Stimulated activated CD4-positive, alpha-beta T cell treated with anti-CD3 and anti-CD28 coated beads, Interleukin-1b, Interleukin-23, amount 100 ng/mL, for 1 hour (primary cell): ENCODE measurements at places on chromosomes 3 and 15.

DNA sequence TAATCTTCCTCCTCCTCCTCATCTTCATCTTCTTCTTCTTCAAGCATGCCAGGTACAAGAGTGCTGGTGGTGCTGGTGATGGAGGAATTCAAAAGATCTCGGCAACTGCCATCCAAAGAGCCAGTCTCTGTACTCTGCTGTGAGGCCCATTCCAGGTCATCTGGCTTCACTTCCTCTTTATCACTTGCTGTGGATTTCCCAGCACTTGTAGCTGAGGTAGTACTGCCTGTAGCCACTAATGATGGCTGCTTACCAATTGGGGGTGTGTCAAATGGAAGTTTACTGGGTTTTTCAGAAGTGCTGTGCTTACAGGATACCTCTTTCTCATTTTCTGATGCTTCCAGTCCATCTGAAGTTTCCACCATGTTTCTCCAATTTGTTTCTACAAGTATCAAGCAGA lies 28.8 kb upstream of the SHC4 start:
- no peak for DNase-seq

- DNase-seq = no peak
Measured at GRCh38 chr3:135051409-135051973, 256.4 kb downstream of the EPHB1 start.

DNA sequence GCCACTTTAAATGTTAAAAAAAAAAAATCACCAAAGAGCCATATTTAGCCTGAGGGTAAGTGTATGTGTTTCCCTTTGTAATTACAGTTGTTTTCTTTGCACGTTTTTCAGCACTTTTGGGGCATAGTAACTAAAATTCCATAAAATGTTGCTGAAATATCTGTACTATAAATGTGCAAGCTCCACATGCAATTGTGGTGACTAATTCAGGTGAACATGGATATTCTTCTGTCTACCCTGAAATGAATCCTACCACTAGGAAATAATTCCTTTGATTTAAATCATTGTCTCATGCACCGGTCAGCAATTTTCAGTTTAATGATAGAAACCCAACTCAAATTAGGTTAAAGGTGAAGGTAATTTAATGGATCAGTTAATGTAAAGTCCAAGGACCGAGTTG lies 13.1 kb upstream of the TFG start:
- DNase-seq = no peak

- DNase-seq = no peak
Measured at GRCh38 chr3:17707813-17708543, 34.5 kb downstream of the TBC1D5 start.

DNA sequence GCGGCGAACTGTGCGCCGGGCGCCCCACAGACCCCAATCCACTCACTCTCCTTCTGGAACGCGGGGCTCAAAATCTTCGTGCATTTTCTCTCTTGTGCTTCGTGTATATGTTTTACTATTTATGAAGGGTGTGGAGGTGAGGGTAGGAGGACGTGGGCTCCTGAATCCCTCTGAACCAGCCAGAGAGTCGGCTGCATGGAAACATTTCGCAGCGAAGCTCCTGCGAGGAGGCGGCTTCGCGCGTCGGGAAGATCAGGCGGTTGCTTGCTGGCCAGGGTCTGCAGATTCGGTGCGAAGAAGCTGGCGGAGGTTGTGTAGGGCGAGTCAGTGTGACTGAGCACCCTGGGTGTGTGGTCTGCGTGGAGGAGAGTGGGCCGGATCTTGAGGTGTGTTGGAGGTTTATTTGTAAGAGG lies 1.1 kb downstream of the CNTN4 start:
- no peak for DNase-seq

GRCh38 chr3:99242271-99242670 lies 340.8 kb upstream of the DCBLD2 start:
- no peak for DNase-seq

DNA sequence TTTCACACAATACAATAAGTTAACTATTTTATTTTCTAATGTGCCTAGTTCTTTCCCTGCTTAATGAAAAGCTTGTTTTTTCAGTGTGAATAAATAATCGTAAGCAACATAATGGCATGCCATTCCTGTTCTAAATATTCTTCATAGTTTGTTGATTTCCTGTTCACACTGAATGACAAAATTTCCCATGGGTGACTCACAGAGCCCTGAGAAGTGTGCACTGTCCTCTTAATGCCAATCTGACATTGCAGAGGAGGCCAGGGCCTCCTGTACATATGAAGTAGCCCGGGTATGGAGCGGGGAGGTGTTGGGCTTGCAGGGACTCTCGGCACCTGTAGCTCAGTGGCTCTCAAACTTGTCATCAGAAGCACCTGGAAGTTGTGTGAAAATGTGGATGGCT lies 24.3 kb downstream of the CCR3 start:
- DNase-seq = no peak

DNA sequence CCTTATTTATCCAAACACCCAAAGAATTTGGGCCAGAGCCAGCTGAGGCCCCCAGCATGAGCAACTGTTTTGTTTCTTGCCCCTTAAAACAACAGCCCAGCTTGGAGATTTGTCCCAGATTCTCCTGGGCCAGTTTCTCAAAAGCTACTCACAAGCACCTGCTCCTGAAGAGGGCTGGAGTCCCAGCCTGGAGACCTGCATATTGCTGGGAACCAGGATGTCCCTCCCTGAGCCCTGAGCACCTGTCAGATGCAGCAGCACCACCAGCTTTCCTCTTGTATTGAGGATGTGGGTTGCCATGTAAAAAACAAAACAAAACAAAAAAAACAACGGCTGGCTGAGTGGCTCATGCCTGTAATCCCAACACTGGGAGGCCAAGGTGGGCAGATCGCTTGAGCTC lies 7.0 kb upstream of the RFT1 start:
- DNase-seq = no peak

- DNase-seq = no peak
Measured at GRCh38 chr3:10957976-10958749, 34.4 kb upstream of the SLC6A1 start.

DNA sequence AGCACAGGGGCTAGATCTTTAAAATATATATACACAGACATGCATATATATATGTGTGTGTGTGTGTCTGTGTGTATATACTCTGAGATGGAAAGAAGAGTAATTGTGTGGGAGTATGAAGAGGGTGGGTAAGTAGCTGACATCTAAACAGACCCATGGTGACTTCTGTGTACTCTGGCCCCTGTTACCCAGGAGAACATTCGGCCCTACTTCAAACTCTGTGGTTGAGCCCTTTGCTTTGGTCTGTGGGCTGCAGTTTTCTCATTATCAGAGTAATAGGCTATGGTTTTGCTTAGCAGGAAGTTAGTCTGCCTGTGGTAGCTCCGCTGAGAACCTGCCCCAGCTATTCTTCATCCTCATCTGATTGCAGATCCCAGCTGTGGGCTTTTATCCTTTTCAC lies 141.4 kb downstream of the RBPMS2 start:
- DNase-seq = no peak

GRCh38 chr15:82789491-82789890 lies 16.4 kb downstream of the FSD2 start:
- DNase-seq = no peak

DNA sequence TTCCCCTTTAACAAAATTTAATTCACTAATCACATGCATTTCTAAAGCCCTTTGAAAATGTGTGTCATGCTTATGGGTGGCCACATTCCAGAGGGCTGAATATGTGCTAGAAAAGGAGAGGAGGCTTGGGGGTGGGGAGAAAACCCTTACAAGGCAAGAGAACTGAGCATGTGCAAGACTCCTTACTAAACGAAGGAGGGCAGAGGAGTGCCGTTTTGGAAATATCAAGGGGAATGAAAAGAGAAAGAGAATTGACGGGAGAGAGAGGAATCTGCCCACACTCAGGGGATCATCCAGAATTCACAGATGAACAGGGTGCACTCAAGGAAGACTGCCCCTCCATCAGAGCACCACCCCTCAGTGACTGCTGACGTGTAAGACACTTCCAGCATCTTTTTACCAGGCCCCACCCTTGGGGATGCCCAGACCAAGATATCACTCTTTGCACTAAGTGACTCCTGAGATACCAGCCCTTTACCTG lies 37.9 kb upstream of the TSC22D2 start:
- no peak for DNase-seq

DNA sequence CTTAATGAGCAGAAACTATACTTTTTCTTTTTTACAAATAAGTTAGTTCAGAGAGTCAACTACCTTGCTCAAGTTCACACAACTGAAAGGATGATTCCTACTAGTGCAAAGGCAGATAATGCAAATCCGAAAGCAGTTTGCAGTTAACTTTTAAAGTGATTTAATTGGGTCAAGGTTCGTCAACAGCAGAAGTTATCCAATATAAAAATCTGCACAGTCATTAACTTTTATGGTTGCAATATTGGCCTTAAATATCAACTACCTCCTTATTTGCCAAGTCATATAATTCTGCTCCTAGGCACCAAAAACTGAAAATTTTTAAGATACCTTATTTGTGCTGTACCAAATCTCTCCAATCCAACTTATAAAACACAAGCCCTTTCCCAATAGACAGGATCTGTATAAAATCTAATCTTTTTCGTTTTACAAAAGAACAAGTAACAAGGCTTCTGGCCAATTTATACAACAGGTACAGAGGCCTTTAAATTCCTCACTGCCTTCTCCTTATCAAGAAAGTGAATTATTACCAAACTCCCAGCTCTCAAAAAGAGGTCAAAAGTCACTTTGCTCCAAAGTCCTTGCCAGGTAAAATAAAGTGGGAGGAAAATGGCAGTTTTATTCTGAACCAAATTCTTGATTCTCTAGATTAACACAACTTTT lies 416.6 kb upstream of the NECTIN3 start:
- DNase-seq = no peak

GRCh38 chr3:32643354-32643753 lies 41.6 kb upstream of the CNOT10 start:
- no peak for DNase-seq

DNA sequence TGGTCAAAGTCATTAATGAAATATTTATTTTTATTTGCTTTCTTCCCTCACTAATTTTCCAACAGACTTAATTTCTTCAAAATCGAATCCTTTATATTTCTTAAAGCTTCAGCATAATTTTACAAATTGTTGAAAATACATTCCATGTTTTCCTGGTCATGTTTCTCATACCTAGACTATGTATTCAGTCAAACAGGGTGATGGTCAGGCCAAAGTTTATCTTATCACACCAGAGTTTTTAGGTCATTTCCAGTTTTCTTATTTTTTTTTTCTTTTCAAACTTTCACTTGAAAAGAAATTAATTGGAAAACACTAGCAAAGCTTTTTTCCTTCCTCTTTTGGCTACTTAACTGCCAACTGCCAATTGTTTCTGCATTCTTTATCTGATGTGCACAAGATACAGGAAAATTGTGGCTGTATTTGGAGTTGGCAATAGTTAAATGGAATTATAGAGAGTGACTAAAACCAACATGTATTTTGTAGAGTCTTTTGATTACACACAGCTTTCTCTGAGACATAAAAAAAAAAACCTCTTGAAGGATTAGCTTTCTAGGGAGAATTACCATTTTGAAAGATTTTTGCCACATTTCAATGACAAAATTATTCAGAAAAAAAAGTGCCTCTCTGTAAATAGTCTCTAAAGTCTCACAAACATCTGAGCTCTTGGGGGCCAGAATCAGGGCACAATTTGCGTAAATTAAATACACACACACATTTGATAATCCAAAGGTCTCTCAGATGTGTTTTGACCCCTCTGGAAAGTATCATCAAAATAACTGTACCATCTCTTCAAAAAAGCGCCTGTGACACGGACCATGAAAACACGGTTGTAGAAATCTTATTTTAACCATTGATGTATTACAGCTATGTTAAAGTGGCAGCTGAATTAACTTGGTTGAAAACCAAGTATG lies 603.2 kb upstream of the KCNMB2 start:
- DNase-seq = no peak

DNA sequence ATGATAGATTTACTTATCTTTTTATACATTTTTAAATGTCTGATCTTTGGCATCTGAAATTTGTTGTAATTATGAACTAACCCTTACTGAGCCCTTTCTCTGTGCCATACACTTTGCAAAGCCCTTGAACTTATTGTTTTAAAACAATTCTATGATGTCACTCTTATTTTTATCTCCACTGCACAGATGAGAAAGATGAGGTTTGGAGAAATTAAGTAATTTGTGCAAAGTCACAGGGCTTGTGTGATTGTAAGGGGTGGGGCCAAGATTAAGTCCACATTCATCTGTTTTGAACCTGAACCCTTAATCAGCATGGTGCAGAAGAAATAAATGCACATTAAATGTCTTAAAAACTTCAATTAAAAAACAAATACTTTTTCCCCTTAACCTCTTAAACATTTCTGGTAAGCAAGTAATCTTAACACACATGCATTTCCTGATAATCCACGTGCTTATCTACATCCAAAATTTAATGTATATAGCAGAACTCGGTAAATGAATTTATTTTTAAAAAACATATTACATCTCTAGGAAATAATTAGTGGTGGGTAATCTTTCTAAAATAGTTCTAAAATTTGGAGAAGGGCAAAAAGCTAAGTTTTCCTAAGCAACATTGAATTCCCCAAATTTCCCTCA lies 189.8 kb upstream of the TBC1D5 start:
- no peak for DNase-seq

- no peak for DNase-seq
Measured at GRCh38 chr3:48275287-48276027, 34.6 kb downstream of the ZNF589 start.

- DNase-seq = no peak
Measured at GRCh38 chr15:67941648-67942310, 101.9 kb upstream of the RNU6-1 start.

DNA sequence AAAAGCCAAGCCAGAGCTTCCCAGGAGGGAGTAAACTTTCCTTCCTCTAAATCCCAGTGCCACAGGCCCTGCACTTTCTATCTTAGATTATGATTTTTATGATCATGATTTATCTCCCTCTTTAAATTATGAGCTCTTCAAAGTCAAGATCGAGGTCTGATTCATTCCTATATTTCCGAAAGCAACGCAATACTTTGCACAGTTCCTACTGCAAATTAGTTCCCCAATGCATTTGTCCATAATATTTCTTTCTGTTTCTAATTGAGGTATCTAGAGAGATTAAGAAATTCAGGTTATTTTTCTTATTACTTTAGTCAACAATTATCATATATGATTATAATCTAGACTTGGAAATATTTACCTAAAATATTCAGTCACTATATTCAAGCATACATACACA lies 173.1 kb upstream of the LPP start:
- DNase-seq = no peak

- no peak for DNase-seq
Measured at GRCh38 chr3:171068658-171069057, 42.1 kb upstream of the SLC2A2 start.

DNA sequence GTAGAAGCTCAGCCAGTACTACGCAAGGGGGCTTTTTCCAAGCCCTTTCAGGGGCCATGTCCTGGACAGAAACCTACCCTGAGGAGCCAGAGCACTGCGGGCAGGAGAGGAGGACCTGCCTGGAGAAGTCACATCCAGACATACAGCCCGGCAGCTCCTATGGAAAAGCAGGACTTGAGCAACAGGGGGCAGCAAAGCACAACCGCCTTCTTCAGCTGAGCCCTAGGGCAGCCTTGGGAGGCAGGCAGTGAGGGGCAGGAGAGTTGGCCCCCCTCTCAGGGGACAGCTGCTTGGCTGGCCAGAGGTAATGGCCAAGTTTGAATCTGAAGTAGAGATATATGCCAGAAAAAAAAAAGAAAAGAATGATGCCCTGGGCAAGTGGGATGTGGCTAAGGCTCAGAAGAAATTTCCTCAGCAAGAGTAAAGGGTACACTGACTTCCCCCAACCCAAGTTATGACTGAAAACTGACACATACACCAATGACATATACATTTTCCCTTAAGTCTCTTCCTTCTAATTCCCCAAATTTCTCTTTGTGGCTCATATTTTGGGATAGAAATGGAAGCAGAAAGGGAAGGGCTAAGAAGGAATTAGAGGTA lies 56.9 kb downstream of the CYP19A1 start:
- no peak for DNase-seq

- no peak for DNase-seq
Measured at GRCh38 chr15:63933522-63933921, 99.8 kb upstream of the HERC1 start.

GRCh38 chr15:80876348-80876674 lies 97.1 kb downstream of the CEMIP start:
- DNase-seq = no peak
